ENCODE measurements at places on chromosomes 5 and 9.

DNA sequence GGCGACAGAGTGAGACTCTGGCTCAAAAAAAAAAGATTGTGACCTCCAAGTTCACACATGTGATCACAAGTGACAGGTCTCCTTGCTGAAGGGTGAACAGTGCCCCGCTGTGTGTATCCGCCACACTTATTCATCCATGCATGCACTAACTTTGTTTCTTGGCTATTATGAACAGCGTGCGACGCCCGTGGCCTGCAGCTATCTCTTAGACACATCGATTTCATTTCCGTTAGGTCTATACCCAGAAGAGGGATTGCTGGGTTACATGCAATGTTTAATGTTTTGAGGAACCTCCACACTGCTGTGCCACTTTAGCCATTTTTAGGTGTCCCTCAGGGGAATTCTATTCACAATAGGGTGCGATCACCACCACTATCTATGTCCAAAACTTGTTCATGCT is 12.1 kb upstream of the EGFL7 start:
- no peak overlapping the region for H3K4me3 ChIP-seq
- no peaks in the 10 kb centered on the region for H3K36me3 ChIP-seq
- DNase-seq: no peak
- no peaks in the 10 kb centered on the region for H3K4me1 ChIP-seq

- no peak overlapping the region for H3K27ac ChIP-seq
- H3K4me3 ChIP-seq: no peak overlapping the region
- H3K36me3 ChIP-seq: no peaks in the 10 kb centered on the region
- no peaks in the 10 kb centered on the region for H3K4me1 ChIP-seq
- DNase-seq: no peak
Observed at GRCh38 chr9:33049680-33050361, 24.7 kb downstream of the DNAJA1 start.

GRCh38 chr9:138094028-138094427 is 216.4 kb downstream of the CACNA1B start:
- DNase-seq: no peak
- H3K27me3 ChIP-seq: no peaks in the 10 kb centered on the region
- no peaks in the 10 kb centered on the region for H3K36me3 ChIP-seq
- no peak overlapping the region for H3K4me3 ChIP-seq

GRCh38 chr5:61275841-61276240 is 56.2 kb upstream of the ZSWIM6 start:
- no peak overlapping the region for H3K4me3 ChIP-seq
- no peaks in the 10 kb centered on the region for H3K36me3 ChIP-seq
- peaks cover 71% of the 10 kb centered on the region for H3K4me1 ChIP-seq
- no peaks in the 10 kb centered on the region for H3K27me3 ChIP-seq

DNA sequence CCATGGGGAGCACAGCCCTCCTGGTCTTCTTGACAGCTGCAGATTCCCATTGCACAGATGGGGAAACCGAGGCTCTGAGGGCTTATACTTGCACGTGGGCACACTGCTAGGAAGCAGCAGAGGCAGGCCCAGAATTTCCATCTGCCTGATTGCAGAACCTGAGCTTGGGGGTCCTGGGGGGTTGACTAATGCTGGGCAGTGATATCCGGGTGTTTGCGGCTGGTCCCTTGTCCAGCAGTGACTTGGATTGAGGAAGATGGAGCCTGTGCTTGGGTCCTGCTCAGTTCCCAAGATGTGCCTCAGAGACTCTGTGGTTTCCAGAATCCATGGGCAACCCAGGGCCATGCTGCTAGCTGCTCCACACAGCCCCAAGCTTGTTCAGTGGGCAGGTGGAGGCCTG is 91.2 kb downstream of the PHF2 start:
- H3K4me3 ChIP-seq: no peak overlapping the region
- H3K36me3 ChIP-seq: peaks cover 68% of the 10 kb centered on the region
- H3K27ac ChIP-seq: no peak overlapping the region

GRCh38 chr9:137077010-137077747 is at the start of gene UAP1L1:
TSS of gene UAP1L1 (plus strand) at chr9:137077517. CDS start at chr9:137077533, 16 bp downstream.
- H3K27me3 ChIP-seq: peaks cover 17% of the 10 kb centered on the region
- H3K36me3 ChIP-seq: no peaks in the 10 kb centered on the region
- H3K4me1 ChIP-seq: peaks cover 30% of the 10 kb centered on the region
- peak; percentile 92 for DNase-seq
- peak within 1 kb of the TSS; percentile 78 for H3K4me3 ChIP-seq

GRCh38 chr5:57319628-57320027 is 145.8 kb downstream of the GPBP1 start:
- no peaks in the 10 kb centered on the region for H3K4me1 ChIP-seq
- no peak overlapping the region for H3K27ac ChIP-seq
- no peaks in the 10 kb centered on the region for H3K27me3 ChIP-seq

DNA sequence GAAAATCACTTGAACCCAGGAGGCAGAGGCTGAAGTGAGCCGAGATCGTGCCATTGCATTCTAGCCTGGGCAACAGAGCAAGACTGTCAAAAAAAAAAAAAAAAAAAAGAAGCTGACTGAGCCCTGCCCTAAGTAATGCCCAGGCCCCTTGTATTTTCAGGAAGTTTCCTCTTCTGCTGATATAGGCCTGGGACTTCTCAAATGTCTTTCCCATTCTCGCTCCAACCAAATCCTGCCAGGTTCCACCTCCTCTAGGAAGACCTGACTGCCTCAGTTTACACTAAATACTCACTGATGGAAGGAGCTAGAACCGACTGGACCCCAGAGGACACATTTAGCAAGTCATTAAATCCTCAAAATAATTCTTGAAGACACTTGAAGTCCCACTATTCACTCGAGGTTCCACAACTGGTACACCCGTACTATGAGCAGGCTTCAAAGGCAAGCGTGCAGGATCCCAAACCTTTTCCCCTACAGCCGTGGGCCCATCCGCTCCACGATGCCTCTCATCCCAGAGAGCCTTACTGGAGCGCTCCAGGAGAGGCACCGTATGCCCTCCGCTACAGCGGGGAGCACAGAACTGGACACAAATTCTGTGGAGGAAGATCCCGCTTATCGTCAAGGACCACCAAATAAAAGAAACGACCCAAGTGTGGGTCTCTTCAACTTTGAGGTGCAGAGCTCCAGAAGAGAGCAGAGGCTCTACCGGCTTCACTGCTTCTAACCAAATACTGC is 676 bp downstream of the NOL6 start:
- no peaks in the 10 kb centered on the region for H3K36me3 ChIP-seq
- peak; percentile 28 for DNase-seq
- peaks cover 11% of the 10 kb centered on the region for H3K4me1 ChIP-seq
- H3K27me3 ChIP-seq: no peaks in the 10 kb centered on the region
- H3K27ac ChIP-seq: no peak overlapping the region
- peak overlapping the region; percentile 91 for H3K4me3 ChIP-seq

DNA sequence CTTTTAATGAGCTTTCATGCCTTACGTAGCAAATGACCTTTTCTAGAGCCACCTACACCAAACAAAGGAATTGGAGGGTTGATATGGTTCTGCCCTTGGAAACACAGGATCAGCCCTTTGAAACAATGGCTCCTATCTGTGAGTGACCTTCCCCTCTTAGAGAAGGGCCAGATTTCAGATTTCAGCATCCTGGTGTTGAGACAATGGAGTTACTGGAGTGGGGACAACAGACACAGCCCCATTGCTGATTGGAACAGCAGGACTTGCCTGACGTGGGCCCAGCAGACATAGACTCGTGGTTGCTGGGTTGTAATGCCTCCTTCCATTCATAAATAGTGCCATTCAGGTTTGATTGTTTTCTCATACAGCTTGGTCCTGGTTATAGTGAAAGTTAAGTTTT is 96.0 kb downstream of the GALNT10 start:
- no peaks in the 10 kb centered on the region for H3K36me3 ChIP-seq
- no peaks in the 10 kb centered on the region for H3K27me3 ChIP-seq
- no peak for DNase-seq
- peaks cover 41% of the 10 kb centered on the region for H3K4me1 ChIP-seq
- H3K27ac ChIP-seq: peak overlapping the region; percentile 75

GRCh38 chr9:118829334-118829733 is 539.9 kb downstream of the BRINP1 start:
- no peaks in the 10 kb centered on the region for H3K36me3 ChIP-seq
- H3K27me3 ChIP-seq: no peaks in the 10 kb centered on the region
- no peak overlapping the region for H3K27ac ChIP-seq
- no peaks in the 10 kb centered on the region for H3K4me1 ChIP-seq
- no peak for DNase-seq
